Right cardiac atrium (tissue), 5 donors: ENCODE measurements at places on chromosomes 7 and 10. TPM values are rescaled to one million over a fixed set of nuclear protein-coding genes. Genes with fewer than 3 reads are reported as not detected.

GRCh38 chr7:135799881-135800280 lies 51.3 kb upstream of the FAM180A start:
- no peak for DNase-seq

- no peak for DNase-seq
Observed at GRCh38 chr7:32115831-32116230, 45.6 kb upstream of the PDE1C start.

GRCh38 chr7:132838313-132838712 lies 243.6 kb downstream of the CHCHD3 start:
- DNase-seq: no peak

Gene FGF8
- not detected for total RNA-seq

DNA sequence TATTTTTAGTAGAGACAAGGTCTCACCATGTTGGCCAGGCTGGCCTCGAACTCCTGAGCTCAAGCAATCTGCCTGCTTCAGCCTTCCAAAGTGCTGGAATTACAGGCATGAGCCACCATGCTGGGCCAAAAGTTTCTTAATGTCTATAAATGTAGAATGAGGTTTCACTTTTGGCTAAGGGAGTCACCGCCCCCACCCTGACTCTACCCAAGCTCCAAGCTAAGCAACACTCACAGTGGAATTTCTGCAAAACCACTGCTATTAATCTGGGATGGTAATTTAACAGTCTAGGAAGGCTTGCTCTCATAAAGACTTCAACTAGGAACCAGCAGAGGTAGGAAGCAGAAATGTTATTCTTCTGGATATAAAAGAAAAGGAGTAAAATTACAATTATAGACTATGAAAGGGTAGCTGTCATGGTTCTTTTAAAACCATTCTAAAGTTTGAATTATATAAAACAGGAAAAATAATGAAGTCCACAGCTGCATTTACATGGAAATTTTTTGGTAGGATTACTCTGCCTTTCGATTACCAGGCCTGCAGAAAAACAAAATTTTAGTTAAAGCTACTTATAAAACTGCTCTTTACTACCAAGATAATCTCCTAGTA lies 211.6 kb downstream of the SFMBT2 start:
- DNase-seq: no peak

DNA sequence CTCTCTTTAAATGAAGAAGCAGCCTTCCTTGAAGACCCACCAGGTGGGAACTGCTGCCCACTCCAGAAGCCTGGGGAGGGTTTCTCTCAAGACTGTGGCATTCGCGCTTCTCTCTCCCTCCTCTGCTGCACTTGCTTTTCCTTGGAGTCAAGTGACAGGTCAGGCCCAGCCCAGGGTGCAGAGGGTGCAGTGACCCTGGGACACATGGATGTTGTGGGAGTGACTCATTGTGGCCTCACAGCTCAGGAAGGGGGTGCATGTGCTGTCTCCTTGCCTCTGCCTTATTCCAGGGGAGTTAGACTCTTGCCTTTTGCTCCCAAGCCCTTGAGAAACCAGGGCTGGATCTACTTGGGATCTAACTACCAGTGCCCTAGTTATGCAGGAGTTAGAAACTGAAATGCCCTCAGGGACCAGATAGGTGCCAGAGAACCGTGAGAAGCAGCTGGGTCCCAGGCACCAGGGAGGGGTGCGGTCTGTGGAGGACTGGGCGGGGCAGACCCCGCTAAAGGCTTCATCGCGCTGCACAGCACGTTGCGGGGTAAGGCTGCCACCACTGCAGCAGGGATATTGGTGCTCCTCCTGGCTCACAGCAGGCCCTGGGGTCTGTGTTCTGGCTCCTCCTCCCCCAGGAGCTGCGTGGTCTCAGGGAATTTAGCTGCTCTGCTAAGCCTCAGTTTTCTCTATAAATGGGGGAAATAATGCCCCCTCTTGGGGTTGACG lies 11.4 kb downstream of the FAM241B start:
- no peak for DNase-seq
